ENCODE measurements at places on chromosomes 6 and 20.

GRCh38 chr6:150403458-150404246 is 34.8 kb downstream of the IYD start:
- no peak for DNase-seq

- DNase-seq = no peak
Measured at GRCh38 chr20:62603907-62604785, 38.2 kb upstream of the SLCO4A1 start.

DNA sequence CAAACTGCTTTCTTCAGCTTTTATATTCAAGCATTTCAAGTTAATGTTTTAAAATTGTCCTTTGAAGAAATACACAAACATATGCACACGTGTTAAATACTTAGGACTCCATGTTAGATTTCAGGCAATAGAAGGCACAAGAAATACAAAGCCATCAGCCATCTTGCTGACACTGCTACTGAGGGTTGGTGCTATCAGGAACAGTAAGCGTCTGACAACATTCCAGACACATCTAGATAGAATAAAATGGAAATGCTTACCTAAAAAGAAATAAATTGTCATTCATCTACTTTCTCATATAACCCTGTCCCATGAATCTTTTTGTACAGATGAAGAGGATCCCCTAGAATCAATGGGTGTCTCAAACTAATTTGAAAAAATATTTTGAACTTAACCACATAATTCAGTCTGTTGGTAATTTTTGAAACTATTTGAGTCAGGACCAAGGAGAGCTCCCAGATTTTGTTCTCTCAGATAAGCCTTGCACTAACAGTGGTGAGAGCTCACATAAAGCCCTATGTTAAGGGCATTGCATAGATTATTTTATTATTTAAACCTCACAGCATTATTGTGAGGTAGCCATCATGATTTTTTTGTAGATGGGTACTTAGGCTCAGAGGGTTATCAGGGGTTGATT is 631.1 kb upstream of the POU3F2 start:
- no peak for DNase-seq

DNA sequence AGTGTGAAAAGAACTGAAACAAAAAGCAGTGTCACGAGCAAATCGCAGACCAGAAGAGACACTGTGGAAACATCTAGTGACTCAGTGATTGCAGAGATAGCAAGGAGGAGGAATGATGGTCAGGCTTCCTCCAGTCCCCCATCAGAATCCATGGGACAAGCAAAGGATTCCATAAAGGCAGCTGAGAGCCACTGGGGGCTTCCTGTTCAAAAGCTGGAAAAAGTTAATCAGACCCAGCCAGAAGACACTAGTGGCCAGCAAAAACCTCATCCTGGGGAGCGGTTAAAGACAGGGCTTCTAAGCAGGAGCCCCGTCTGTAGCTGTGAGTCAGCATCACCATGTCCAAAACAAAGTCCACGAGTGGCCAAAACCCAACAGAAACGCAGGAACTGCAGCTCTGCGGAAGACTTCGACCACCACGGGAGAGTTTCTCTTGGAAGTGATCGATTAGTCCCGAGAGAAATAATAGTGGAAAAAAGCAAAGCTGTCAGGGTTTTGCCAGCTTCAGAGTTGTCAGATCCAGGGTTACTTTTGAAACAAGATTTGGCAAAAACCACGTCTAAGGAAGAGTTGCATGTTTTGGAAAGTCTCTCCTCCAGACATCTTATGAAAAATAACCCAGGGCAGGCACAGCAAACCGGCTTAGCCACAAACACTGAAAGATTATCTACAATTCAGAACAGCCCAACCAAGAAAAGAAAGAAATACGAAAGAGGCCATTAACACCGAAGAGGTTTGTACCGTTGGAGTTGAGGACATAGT is 51.0 kb downstream of the JAG1 start:
- DNase-seq = no peak

DNA sequence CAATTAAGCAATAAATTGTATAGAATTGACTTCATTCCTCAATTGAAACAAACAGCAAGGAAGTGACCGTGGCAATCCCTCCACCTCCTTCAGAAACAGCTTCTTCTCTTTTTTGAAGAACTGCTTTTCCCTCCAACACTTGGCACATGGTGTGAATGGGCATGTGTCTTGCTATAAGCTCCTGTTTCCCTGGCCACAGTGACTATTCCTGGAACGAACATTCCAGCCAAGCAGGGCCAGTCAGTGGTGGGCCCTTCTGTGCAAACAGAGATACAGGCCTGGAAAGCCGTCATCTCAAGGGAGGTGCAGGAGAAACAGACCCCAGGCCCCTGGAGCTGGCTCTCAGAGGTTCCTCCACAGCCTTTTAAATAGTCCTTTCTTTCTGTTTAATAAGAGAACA is 6.9 kb downstream of the TXNDC5 start:
- DNase-seq = no peak

DNA sequence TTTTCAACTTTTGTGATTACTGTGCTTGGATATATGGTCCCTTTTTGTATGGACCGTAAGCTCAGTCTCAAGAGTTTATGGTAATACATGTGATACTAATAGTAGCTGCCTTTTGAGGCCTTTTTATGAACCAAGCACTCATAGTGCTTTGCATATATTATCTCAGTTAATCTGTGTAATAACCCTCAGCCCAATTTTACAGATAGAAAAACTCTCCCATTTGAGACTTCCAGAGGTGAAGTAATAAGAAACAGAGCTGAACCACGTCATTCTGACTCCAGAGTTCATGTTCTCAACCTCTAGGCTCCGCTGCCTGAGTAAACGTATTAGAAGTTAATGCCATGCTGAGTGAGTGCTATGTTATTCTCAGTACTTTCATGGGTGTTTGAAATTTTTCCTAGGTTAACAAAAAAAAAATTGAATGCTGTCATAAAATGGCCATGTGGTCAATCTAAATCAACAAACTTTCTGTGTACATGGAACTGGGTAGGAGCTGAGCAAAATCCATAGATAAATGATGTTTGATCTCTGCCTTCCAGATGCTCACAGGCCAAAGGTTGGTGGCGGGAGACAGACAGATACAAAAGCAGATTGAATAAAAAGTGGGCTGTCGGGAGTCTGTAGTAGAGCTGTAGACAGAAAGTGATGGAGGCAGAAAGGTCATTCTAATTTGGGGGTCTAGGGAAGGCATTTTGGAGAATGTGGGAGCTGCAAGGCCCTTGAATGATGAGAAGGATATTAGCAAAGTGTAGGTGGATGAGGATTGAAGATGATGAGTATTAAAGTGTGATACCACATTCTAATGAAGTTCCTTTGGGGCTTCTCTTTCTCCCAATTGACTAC is 22.6 kb upstream of the ELOVL2 start:
- no peak for DNase-seq

GRCh38 chr20:59804347-59804746 is 129.1 kb downstream of the SYCP2 start:
- no peak for DNase-seq

DNA sequence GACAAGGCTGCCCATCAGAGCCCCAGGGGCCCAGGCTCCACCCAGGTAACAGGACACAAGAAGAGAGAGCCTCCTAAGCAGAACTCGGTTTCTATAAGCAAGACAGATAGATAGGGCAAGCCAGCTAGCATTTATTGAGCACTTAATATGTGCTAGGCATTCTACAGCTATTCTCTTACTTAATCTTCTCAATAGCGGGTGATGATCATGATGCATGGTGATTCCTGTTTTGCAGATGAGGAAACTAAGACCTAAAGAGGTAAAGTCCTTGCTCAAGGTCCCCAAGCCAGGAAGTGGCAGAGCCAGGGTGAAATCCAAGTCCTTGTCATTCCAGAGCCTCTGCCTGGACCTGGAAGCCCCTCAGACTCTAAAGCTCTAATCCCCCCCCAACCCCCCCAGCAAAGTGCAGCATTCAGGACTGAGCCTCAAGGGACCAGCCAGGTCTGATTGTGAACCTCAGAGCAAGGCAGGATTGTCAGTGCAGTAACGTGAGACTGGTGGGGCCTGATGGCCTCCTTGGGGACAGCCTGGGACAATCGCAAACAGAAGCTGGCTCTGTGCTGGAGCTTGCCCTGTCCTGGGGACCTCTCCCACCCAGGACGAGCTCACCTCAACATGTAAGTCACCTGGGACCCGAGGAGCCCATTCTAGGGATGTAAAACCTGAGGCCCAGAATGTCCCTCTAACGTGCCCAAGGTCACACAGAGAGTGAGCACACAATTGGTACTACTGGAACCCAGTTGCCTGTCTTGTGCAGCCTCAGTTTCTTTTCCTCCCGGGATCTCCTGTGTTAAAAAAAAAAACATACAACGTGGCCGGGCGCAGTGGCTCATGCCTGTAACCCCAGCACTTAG is 48.4 kb upstream of the PTGIS start:
- no peak for DNase-seq

- no peak for DNase-seq
Measured at GRCh38 chr6:123966618-123967017, 163.0 kb downstream of the NKAIN2 start.

GRCh38 chr20:3580412-3580811 is 82.8 kb downstream of the GFRA4 start:
- no peak for DNase-seq

GRCh38 chr6:31712296-31712695 is 2.9 kb upstream of the LY6G6D start:
- DNase-seq = no peak

GRCh38 chr20:37921341-37921929 is 18.5 kb downstream of the VSTM2L start:
- DNase-seq = no peak

DNA sequence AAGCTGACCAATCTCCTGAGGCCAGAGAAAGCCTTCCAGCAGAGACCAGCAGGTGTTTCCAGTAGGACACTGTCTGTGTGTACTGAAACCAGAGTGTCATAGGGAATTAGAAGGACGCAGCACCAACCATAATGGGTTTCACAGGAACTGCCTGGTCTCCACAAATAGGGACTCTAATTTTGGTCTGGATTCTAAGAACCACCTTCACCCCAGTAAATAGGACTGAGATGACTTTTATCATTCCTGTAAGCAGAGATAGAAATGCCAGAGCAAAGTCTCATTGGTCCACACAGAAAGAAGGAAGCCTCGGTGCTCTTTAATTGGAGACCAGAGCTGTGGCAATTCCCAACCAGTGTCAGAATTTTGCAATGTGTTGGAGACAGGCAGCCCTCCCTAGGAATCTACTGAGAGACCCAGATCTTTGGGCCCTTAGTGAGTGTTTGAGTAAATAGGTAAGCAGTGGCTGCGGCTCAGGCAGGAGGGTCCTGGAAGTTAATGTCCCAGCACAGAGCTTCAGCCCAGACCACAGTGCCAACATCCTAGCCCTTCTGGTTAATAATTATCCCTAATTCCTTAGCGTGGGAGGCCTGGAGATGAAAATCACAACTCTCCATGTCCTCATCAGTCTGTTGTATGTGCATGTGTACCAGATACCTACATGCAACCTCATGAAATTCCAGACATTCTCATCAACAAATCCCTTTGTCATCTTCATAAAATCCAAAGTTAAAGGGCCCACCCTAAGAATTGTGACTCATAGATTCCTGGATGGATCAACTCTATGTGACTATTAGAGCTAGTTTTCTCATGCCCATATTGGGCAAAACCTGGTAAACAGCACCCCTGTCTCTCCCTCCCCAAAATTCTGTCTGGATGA is 81.2 kb downstream of the UNC5CL start:
- no peak for DNase-seq

Data from stimulated activated CD8-positive, alpha-beta memory T cell treated with anti-CD3 and anti-CD28 coated beads, Interleukin-15, amount 100 ng/mL, for 24 hours (primary cell).